Astrocyte of the cerebellum (primary cell): ENCODE measurements at places on chromosomes 11 and 22.

DNA sequence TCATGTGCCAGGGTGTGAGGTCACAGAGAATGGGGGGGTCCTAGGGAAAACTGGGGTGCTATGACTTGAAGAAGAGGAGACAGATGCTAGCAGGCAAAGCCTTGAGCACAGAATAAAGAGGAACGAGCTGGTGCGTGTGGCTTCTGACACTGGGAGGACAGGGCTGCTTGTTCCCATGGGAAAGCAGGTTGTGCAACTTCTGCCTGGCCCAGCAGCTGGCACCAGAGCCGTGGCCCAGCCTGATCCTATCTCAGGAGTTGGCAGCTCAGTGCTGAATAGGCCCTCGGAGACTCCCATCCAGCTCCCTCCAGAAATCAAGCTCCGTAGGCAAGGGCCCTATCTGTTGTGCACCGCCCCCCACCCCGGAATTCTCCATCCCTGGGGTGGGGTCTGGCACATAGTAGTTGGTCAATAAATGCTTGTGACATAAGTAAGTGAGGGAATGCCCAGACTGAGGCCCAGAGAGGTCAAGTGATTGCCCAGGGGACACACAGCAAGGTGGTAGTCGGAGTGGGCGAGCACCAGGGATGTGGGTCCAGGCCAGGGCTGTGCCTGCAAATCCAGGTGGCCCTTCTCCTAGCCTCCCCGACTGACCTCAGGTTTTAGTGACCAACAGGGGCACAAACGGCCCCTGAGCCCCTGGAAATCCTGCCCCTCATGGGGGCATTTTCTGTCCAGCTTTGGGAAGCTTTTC, 19.5 kb upstream of the FADD start:
- no peak for DNase-seq

- DNase-seq, result no peak
Measured at GRCh38 chr22:31871480-31871879, 72.9 kb upstream of the YWHAH start.

DNA sequence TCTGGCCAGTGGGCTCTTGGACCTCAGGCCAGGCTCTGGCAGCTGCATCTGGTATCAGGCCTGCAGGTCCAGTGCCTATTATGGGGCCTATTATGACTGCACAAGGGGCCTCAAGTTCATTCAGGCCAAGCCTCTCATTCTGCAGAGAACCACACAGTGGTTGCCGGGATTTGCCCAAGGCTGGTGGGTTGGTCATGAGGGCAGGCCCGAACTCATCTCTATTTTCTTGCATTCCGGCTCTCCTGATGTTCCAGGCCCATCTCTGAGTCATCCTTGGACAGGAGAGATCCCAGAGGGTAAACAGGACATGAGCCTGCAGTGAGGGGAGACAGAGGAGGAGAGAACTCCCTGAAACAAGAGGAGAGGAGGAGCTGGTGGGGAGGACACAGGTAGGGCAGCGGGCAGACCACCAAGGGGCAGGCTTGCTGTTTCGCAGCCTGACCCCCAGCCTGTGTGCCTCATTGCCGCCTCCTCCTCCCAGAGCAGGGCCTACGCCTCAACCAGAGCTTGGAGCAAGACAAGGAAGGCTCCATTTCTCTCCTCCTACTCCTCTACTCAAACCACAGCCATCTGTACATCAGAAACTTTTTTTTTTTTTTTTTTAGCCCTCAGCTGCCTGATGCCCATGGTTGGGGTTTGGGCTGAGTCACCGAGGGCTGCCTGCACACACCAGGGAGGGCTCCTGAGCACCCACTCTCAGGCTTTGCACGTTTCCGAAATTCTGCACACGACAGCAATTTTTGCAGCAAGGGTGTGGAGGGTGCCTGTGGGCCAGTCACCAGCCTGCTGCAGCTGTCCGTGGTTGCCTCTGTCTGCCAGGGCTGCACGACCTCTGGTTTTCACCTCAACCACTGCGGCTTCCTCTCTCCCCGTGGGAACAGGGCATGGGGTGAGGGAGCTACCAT, 12.7 kb upstream of the TREH start:
- no peak for DNase-seq

DNA sequence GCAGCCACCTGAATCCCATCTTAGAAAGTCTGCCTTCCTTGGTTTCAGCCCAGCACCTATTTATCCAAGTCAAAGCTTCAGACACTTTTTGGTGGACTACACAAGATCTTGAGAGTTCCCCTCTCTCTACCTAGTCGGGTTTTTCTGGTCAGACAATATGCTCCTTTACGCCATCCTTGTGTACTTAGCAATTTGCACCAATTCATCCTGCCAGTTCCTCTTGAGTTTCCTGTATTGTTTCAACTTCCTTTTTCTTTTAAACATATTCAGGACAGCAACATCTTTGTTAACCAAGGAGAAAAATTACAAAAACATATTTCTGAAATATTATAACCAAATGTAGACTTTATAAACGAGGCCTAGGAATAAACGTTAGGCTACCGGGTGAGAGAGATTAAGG, 368.2 kb upstream of the CADM1 start:
- DNase-seq, result no peak
